Stimulated activated CD8-positive, alpha-beta memory T cell treated with anti-CD3 and anti-CD28 coated beads, Interleukin-15, amount 100 ng/mL, for 1 hour (primary cell): ENCODE measurements at places on chromosomes 11 and 22.
A peak's percentile ranks its signal among the peaks of the same experiment; 100 is the strongest.

DNA sequence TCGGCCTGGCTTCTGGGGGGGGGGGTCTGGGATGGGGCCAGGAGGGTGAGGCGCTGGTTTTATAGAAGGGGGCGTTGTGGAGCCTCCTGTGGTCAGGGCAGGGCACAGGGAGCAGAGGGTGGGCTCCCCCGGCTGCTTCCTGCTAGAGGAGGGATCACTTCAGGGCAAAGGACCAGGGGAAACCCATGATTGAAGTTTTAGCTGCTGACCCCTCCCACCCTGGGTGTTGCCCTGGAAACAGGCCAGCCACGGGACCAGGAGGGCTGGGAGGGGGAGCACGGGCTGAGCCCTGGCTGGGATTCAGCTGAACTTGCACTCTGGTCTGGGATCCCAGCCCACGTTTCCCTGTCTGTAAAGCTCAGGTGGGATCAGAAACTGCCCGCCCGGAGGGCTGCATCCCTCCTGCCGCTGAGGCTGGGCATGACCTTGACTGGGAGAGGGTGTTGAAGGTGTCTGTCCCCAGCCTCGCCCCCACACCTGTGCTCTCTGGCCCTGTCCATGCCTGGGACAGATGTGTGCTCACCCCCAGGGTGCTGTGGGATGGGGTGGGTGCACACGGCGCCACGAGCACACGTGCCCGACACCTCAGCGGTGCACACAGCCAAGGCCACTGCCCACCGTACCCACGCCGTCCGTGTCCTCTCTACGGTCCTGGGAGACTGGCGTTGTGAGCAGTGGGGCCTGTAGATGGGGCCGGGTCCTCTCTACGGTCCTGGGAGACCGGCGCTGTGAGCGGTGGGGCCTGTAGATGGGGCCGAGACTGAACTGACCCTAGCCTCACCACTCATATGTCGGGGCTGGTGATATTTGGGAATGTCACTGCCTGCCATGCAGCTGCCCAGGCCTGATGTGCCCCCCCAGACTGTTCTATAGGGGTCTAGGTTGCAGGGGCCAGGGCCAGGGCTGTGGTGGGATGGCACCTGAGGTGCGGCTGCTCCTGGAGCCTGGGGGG, 2.3 kb downstream of the TSPAN4 start:
- no peak for DNase-seq

- no peak for DNase-seq
Observed at GRCh38 chr22:46297151-46297812, 612 bp downstream of the GTSE1 start.

- DNase-seq = no peak
Observed at GRCh38 chr11:48161951-48162884, 54.4 kb upstream of the OR4B1 start.

GRCh38 chr22:49107561-49107960, 720.1 kb downstream of the BRD1 start:
- DNase-seq = no peak

- DNase-seq = no peak
Observed at GRCh38 chr11:83723999-83724398, 437.8 kb upstream of the CCDC90B start.

- no peak for DNase-seq
Observed at GRCh38 chr11:79150966-79151365, 289.9 kb downstream of the TENM4 start.

DNA sequence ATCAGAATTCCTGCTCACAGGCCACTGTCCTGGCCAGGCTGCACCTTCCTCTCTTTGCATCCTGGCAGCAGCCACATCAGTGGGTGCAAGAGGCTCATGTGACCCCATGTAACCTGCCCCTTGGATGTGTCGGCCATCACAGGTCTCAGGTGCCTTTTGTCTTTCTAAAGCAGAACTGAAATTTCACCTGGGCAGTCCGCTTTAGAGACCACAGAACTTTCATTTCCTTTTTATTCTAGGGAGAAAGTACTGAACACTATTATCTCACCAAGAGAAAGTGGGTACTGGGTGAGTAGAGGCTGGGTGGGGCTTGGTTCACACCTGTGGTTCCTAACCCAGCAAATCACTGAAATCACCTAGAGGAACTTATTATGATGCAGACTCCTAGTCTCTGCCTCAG, 51.7 kb upstream of the NUP160 start:
- no peak for DNase-seq

GRCh38 chr22:19713245-19713644, 1.1 kb upstream of the SEPTIN5 start:
- DNase-seq = no peak

GRCh38 chr11:18294862-18295261, 27.1 kb downstream of the HPS5 start:
- DNase-seq = no peak

- DNase-seq = no peak
Observed at GRCh38 chr22:48696371-48696770, 1131.3 kb downstream of the BRD1 start.

DNA sequence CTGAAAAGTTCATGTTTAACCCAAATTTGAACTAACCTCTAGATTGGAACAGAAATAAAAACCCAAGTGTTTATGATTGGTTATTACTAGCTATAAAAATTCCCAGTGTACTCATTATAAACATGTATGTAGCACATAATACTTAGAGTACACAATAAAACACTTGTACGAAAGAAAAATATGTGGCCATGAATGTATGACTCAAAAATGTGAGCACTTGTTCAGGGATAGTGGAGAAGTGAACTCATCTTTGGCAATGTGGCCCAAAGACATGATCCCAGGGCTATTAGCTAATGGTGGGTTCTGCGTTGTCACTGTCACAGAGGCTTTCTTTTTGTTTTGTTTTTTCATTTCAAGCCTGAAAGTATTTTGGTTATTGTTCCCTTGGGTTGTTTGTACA, 72.0 kb downstream of the PPFIBP2 start:
- DNase-seq = no peak

- no peak for DNase-seq
Observed at GRCh38 chr11:129815596-129816461, at the start of gene TMEM45B. TSS of gene TMEM45B (plus strand) at chr11:129815848. CDS start at chr11:129852483, 36,635 bp downstream.

DNA sequence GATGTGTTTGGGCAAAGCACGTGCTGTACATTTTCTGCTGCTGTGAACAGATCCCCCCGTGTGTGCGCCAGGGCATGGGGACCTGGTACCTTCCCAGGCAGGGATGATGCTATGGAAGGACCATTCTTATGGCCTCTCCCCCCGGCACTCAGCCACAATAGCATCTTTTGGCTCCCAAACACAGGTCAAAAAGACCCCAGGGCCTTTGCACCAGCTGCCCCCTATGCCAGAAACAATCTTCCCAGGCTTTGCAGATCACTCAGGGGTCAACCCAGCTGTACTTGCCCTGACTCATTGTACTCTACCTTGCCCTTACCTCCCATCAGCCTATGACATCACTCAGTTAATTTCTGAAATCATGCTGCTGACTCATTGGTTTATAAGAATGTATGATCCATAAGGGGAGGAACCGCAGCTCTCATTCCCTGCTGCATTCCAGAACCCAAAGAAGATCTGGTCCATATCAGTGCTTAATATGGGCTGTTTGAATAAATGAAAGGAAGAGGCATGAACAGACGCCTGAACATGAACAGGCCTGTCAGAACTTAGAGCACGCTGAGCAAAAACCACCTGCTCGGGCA, 100.7 kb downstream of the CELSR1 start:
- DNase-seq = no peak

DNA sequence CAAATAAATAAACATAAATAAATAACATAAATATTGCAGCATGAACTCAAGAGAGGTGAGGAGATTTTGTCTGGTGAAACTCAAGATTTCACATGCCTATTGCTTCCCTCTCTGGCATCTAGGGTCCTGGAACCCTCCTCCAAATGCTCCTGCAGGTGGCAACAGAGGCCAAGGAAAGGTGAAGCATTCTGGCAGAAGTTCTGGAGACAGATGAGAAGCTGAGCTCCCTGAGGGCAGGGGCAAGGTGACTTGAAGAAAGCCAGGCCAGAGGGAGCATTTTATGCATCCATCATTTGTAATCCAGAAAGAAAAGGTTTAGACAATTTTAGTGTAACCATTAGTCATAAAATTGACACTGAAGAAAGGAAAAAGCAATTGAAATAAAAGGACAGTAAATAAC, 64.9 kb downstream of the ENDOD1 start:
- DNase-seq = peak; percentile 27

- DNase-seq = no peak
Observed at GRCh38 chr11:74672332-74672955, 58.8 kb downstream of the CHRDL2 start.

- DNase-seq = no peak
Observed at GRCh38 chr11:85652786-85653447, 5.2 kb downstream of the TMEM126A start.

DNA sequence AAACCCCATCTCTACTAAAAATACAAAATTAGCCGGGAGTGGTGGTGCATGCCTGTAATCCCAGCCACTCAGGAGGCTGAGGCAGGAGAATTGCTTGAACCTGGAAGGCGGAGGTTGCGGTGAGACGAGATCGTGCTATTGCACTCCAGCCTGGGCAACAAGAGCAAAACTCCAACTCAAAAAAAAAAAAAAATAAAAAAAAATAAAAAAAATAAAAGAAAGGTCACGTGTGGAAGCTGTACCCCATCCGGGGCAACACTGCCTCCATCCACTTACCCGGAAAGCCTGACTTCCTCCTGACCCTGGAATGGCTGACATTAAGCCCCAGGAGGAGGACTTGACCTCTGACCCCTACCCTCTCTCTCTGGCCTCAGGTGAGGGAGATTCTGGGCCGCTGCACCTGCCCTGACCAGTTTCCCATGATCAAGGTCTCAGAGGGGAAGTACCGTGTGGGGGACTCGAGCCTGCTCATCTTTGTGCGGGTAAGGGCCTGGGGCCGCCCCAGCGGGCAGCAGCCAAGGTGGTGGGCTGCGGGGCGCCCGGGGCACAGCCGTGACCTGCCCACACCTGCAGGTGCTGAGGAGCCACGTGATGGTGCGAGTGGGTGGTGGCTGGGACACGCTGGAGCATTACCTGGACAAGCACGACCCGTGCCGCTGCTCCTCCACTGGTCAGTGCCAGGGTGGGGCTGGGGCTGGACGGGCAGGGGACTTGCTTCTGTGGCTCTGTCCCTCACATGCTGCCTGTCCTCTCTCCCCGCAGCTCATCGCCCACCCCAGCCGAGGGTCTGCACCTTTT, 3.8 kb downstream of the GAS2L1 start:
- DNase-seq = no peak

DNA sequence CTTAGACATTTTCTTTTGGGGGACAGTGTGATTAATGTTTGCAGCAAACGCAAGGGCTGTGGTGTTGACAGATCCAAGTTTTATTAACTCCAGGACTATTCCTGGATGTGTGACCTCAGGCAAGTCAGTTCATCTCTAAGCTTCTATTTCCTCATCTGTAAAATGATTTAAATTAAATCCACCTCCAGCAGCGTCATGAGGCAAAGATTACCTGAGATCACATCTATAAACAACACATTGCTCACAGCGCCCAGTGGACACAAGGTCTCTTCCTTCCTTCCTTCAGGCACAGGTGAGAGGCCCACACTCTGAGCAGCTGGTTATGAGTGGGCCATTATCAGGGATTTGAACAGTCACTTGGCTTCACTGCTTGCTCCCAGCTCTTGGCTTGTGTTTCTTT, 111.2 kb upstream of the RASSF10 start:
- DNase-seq = no peak

- DNase-seq = no peak
Observed at GRCh38 chr22:27168681-27169080, 511.3 kb downstream of the MIAT start.

GRCh38 chr22:49046546-49047361, 780.9 kb downstream of the BRD1 start:
- DNase-seq = no peak

- no peak for DNase-seq
Observed at GRCh38 chr22:44892803-44893730, 116.7 kb downstream of the PHF21B start.

- DNase-seq = no peak
Observed at GRCh38 chr11:61332281-61332796, 566 bp downstream of the DDB1 start.

GRCh38 chr22:48782326-48782725, 1045.3 kb downstream of the BRD1 start:
- DNase-seq = no peak

DNA sequence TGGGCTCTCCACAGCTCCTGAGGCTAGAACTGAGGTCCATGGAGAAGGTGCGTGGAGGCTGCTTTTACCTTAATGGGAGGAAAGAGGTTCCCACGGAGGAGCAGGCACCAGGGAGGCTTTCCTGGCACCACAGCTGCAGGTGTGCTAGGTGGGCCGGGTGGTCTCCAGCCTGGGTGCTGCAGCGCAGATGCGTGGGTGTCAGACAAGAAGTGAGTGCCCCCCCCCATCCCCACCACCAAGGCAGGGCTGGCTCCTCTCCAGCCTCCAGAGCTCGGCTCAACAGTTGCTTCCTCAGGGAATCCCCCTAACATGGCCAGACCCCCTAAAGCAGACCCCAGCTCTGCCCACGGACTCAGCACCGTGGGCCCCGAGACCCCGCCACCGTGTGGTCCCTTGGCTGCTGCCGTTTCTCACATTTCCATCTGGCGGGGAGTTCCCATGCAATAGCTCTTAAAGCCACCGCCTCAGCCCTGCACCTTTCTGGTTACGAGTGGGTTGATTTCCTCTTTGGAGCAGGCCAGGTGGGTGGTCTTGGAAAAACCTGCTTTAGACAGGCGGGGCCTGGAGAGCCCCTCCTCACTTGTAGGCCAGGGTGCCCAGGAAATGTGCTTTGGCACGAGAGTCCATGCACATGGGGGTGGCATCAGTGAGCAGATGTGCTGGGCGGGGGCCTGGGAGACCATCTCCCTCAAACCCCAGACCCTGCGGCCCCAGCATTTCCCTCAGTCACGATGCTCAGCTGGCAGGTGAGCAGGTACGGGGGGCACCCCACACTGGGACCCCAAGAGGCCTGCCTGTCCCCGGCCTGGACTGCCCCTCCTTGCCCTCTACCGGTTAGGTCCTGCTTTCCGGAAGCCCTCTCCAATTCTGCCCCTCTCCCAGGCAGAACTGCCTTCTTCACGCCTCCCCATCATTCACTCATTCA, 93.7 kb downstream of the ARHGAP8 start:
- no peak for DNase-seq

DNA sequence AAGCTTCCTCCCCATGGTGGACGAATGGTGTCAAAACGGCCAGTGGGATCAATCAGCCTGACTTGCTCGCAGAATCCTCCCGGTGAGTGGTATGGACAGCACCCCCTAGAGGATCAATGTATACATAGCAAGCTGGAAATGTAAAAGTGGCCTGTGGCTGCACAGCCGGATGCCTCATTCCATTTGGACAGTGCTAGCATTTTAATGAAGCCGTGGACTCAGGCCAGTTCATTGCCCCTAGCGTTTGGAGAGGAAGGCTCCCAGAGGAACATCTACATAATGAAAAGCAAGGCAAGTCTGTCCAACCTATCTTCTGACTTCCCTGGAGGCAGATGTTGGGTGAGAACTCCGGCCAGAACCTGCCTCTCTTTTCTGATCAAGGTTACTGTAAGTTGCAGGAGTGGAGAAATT, 942.3 kb downstream of the NTM start:
- DNase-seq = no peak

GRCh38 chr11:30049214-30049613, 32.4 kb upstream of the KCNA4 start:
- no peak for DNase-seq
